Gastroesophageal sphincter (tissue), 4 donors: ENCODE measurements at places on chromosomes 1 and 21.

DNA sequence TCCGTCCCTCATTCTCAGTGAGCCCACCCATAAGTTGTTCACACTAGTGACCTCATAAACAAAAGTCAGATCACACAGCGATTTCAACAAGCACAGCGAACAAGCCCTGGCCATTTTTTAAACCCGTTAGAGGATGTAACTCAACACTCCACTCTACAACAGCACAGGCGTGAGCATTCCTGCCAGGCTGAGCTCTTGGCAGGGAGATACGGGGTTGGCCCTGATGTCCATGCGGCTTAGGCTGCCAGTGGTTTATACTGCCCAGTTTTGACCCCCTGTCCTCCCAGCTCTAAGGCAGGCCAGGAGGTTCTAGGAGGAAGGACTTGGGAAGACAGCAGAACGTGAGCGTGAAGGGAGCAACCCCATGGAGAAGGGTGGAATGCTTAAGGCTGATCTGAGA, 35.0 kb downstream of the PARP1 start:
- ATAC-seq = no peak

DNA sequence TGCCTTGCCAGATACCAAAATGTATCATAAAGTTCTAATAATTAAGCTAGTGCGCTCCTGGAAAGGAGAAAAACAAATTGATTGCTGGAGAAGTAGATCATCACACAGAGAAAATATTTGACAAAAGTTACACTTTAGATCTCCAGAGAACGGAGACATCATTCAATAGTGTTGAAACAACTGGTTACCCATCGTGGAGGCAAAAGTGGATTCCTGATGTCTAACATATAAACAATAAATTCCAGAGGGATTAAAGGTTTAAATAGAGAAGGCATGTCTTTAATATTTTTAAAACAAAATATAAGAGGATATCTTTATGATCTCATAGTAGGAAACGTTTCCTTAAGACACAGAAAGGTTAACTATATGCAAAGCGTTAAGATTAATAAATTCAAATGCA, 41.0 kb downstream of the NRIP1 start:
- no peak for ATAC-seq

GRCh38 chr1:209041927-209042326, 541.6 kb upstream of the CAMK1G start:
- ATAC-seq = no peak

DNA sequence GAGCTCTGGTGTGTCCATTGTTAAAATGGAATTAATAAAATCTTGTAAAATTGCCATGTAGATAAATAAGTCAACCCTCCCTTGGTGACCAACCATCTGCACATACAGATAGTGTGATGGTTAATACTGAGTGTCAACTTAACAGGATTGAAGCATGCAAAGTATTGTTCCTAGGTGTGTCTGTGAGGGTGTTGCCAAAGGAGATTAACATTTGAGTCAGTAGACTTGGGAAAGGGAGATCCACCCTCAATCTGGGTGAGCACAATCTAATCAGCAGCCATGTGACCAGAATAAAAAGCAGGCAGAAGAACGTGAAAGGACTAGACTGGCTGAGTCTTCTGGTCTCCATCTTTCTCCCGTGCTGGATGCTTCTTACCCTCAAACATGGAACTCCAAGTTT, 174.8 kb downstream of the LTN1 start:
- ATAC-seq = no peak

GRCh38 chr1:208208132-208208487, 36.1 kb downstream of the PLXNA2 start:
- no peak for ATAC-seq

DNA sequence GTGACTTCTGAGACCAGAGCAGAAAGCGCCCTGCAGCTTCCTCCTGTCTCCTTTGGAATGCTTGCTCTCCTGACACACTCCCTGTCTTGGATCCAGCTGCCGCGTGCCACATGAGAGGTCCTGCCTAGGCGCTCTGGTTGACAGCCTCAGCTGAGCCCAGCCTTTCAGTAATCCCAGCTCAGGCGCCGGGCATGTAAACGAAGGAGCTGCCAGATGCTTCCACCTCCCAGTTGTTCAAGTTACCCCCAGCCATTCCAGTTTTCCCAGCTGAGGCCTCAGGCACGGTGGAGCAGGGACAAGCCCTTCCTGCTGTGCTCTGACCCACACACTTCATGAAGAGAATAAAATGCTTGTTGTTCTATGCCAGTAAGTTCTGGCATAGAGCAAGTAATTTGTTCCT, 14.3 kb upstream of the CD34 start:
- peak; percentile 67 for ATAC-seq

GRCh38 chr1:173020138-173020750, 30.5 kb downstream of the TNFSF18 start:
- no peak for ATAC-seq

GRCh38 chr1:153058154-153058553, 842 bp upstream of the SPRR2A start:
- ATAC-seq = no peak

- no peak for ATAC-seq
These were observed 15.9 kb upstream of the CGN start for GRCh38 chr1:151495316-151495715.

DNA sequence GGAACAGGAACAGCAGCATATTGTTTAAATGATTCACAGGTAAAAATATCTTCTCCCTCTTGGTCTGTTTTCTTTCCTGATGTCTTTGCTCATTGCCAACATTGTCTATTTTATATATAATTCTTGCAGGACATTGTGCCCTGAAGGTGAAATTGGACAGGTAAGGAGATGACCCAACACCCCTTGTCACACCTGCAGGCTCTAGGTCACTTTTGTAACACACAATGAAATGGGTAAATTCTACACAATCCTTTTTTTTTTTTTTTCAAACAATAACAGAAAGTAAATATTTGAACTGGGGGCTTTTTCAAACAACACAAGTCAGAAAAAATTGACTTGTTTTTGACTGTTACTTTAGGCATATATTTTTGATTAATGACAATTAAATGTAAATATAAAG, 62.9 kb upstream of the ERG start:
- no peak for ATAC-seq

- ATAC-seq = no peak
These were observed 2.8 kb downstream of the MYCL start for GRCh38 chr1:39898648-39899603.

DNA sequence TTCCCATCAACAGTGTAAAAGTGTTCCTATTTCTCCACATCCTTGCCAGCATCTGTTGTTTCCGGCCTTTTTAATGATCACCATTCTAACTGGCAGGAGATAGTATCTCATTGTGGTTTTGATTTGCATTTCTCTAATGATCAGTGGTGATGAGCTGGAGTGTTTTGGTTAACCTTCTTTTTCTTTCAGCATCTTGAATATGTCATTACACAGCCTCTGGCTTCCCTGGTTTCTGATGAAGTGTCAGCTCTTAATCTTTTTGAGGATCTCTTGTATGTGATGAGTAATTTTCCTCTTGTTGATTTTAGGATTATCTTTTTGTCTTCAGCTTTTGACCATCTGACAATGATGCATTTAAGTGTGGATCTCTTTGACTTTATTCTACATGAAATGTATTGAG, 133.2 kb upstream of the GRIK3 start:
- ATAC-seq = no peak

DNA sequence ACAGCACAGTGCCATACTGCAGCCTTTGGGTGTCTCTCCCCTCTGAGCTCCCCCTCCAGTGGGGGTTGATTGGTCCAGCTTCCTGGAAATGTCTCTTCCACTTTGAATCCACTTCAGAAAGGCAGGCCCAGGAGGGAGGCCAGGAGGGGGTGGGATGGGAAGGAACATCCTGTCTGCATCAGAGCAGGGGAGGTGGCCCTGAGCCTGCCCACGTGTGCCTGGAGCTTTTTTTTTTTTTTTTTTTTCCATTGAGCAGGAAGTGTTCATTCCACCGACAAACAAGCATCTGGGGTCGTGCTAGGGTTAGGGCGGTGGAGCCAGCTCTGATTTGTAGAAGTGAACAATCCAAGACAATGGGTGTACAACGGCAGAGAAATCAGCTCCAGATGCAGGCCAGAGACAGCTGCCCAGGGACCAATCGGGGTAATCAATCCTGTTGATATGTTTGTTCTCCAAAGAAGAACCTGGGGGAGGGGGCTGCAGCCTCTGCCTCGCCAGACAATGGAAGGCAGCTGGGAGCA, 93.3 kb downstream of the SSBP3 start:
- peak; percentile 84 for ATAC-seq

DNA sequence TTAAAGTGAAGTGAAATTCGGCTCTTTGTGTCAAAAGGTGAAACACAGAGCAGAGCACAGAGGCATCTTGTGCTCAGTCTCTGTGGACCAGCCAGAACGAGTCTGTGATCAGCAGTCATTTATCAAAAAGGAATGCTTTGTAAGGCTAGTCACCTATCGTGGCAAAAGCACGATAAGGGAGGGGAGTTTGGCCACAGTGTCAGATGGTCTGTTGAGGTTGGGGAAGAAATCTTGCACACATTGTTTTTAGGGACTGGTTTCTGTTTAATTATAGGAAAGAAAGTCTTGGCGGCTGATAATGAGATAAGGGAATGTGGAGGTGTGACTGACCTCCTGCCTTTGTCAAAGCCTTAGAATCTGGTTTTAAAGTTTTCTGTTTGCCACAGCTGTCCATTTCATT, 58.2 kb upstream of the KIAA1614 start:
- no peak for ATAC-seq
